ENCODE measurements at places on chromosomes 1 and 21. TPM values are rescaled to one million over a fixed set of nuclear protein-coding genes. Genes with fewer than 3 reads are reported as not detected.

The OR6K3 gene
- total RNA-seq: not detected

The SLAMF9 gene
- 0.43 TPM for total RNA-seq

The AHCTF1 gene
- 44.0 TPM for total RNA-seq

The NUF2 gene
- total RNA-seq: 2.4 TPM

The FPGT gene
- total RNA-seq: 9.1 TPM

The B3GALT2 gene
- total RNA-seq: 0.39 TPM

The AMY2A gene
- total RNA-seq: not detected

The VANGL2 gene
- 26.1 TPM for total RNA-seq

The ATP5PB gene
- total RNA-seq: 214 TPM

The EFNA1 gene
- total RNA-seq: 16.4 TPM

The PPT1 gene
- 37.0 TPM for total RNA-seq

DNA sequence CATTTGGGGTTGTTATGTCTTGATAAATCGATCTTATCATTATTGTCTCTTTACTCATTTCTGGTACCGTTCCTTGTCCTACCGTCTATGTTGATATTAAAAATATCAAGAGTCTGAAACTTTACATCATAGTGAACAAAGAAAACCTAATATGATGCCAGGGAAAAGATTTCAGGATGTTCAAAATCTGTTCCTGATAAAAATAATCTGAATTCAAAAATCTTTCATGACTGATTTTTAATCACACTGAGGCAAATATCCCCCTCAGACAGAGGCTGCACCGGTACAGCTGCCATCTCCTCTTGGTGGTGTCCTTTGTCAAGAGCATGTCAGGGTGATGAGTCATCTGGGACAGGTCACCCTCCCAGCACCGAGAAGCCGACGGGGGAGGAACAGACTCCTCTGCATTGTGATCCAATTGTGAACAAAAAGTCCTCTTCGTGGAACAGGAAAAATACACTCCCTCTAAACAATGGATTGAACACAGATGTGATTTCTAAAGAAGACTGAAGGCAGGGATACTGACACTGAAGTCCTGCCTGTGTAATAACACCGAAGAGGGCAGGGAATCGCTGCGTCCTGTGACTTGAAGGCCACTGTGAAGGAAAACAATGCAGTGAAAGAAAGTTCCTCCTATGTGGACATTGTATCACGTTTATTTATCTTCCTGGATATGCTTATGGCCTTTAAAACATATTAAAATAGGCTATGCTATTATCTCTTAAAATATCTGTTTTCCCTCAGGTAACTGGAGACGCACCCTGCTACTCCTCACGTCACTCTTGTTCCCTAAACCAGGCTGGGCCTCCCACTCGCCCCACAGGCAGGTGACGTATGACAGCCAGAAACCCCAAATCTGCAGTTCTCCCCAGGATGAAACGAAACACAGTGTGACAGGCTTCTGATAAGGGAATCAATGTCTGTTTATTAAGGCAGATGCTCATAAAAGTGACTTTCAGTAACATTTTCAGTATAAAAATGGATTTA lies 4.3 kb upstream of the SPATC1L start:
- DNase-seq: peak; percentile 59

- no peak for DNase-seq
These were observed 57.8 kb downstream of the ESRRG start for GRCh38 chr1:216665406-216665805.

- no peak for DNase-seq
These were observed 163.4 kb upstream of the SGIP1 start for GRCh38 chr1:66370462-66370971.

DNA sequence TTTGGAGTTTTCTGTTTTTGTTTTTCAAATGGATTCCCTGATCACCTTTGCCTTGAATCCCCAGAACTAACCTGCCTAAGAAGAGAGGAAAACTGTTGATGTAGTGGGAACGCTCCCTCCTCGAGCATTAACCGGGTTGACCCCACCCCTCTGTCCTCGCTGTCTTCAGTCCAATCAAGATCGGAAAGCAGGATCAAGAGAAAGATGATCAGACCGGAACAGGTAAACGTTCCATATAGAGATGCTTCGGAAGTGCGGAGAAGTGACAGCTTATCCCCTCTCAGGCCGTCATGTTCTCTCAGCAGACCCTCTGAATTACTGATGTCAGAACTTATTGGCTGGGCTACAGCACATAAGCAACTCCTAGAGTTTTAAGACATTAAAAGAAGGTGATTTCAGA lies 800 bp upstream of the FAM163A start:
- DNase-seq: no peak

DNA sequence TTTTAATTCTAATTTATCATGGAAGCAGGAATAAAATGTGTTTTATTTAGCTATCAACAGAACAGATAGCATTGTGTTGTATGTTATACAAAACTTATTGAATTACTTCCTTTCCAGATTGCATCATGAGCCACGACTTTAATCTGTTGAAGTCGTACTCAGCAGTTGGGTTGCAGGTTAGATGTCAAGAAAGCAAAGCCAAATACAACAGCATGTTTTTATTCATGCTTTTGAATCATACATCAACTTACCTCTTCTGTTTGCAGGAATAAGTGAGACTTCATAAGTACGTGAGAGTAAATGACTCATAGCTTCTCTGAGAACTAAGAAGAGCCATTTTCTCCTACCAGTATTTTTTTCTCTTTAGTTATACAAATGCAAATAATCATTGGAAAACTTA lies 110.8 kb upstream of the ADGRL4 start:
- peak; percentile 47 for DNase-seq

DNA sequence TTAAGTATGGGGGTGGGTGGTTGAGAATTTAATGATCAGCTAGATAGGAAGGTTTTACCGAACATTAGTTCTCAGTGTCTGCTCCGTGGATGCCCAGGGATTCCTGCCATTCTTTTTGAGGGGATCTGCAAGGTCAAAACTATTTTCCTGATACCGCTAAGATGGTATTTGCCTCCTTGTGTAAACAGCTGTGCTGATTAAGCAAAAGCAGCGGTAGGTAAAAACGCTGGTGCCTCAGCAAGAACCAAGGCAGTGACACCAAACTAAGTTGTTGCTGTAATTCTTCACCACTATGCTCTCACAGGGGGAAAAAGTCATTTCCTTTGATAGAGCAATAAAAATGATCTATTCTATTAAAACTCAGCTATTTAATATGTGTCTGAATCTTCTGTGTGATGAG lies 229.0 kb downstream of the FMN2 start:
- no peak for DNase-seq

DNA sequence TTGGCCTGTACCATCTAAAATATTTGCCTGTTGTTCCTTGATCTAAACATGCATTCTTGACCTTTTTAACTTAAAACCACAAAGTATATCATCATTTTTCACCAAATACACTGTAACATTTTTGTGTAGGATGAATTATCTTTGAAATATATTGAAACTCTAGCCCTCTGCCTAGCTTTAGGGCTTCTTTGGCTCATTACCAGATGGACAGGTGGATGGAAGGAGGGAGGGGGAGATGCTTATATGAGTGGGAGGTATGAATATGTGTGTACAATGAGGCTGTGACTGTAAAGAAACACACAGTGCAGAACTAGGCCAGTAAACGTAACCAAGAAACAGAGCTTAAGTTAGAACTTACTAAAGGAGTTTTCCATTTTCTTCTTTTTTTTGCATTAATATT lies 118.5 kb downstream of the ESRRG start:
- no peak for DNase-seq

DNA sequence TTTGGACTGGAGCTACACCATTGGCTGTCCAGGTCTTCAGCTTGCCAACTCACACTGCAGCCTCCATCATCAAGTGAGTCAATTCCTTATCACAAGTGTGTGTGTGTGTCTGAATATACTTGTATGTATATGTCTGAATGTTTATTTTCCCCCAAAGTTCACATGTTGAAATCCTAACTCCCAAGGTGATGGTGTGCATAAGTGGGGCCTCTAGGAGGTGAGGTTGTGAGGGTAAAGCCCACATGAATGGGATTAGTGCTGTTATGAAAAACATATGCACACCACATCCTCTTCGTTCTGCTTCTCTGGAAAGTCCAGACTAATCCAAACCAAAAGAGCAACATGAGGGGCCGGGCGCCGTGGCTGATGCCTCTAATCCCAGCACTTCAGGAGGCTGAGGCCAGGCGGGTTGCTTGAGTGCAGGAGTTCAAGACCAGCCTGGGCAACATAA lies 48.7 kb upstream of the LBR start:
- no peak for DNase-seq

DNA sequence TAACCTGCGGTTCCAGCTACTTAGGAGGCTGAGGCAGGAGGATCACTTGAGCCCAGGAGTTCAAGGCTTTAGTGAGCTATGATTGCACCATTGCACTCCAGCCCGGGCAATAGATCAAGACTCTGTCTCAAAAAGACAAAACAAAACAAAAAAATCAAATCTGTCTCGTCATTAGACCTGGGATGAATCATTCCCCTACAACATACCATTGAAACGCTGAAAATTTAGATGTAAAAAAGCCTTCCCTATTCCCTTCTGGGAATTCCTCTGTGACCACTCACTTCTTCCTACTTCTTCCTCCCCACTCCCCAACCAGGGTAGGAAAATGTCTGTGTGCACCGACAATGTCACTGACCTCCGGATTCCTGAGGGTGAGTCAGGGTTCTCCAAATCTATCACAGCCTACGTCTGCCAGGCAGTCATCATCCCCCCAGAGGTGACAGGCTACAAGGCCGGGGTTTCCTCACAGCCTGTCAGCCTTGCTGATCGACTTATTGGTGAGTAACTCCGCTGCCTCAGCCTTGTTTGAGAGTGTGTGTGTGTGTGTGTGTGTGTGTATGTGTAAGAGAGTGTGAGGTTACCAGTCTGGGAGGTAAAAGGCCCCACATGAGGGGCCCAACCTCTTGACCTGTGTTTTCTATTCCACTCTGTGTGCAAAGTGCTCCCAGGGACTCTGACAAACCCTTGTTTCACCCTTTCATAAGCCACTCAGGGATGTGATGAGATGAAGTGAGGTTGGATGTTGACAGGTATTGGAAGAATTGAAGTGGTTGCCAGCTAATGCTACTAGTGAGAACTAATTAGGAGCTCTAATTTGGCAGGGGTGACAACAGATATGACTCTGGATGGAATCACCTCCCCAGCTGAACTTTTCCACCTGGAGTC lies 16.3 kb upstream of the SARS1 start:
- peak; percentile 100 for DNase-seq

DNA sequence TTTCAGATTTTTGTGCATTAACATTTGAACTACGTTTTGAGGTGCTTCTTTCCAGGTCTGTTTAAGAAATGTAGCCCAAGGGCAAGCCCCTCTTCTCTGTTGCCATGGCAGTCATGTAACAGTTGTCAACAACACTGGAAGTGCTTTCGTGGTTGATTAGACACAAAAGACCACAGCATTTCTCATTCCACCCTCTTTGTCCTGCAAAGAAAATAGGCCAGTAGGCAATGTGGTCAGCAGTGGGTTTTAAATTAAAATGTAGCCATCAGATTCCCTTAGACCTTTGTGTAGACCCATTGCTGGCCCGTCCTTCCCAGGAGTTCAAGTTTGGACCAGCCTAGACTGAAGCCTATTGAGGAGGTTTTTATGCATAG lies 35.4 kb downstream of the VANGL1 start:
- peak; percentile 75 for DNase-seq

- no peak for DNase-seq
These were observed 116.8 kb downstream of the DTL start for GRCh38 chr1:212152308-212152693.

- DNase-seq: no peak
These were observed 127.8 kb upstream of the IGSF21 start for GRCh38 chr1:17979815-17980214.
